Activated CD4-positive, alpha-beta T cell treated with anti-CD3 and anti-CD28 coated beads, Interleukin-2, amount 10 ng/mL, durations not matched to agents 24 days and 14 days (primary cell): ENCODE measurements at places on chromosomes 2 and 18. TPM values are rescaled to one million over a fixed set of nuclear protein-coding genes. Genes with fewer than 3 reads are reported as not detected.

The PAX3 gene
- not detected in 2 replicates for total RNA-seq

The ZNF804A gene
- total RNA-seq: not detected in 2 replicates

The TTN gene
- total RNA-seq: 2.8 and 2.9 TPM in 2 replicates

DNA sequence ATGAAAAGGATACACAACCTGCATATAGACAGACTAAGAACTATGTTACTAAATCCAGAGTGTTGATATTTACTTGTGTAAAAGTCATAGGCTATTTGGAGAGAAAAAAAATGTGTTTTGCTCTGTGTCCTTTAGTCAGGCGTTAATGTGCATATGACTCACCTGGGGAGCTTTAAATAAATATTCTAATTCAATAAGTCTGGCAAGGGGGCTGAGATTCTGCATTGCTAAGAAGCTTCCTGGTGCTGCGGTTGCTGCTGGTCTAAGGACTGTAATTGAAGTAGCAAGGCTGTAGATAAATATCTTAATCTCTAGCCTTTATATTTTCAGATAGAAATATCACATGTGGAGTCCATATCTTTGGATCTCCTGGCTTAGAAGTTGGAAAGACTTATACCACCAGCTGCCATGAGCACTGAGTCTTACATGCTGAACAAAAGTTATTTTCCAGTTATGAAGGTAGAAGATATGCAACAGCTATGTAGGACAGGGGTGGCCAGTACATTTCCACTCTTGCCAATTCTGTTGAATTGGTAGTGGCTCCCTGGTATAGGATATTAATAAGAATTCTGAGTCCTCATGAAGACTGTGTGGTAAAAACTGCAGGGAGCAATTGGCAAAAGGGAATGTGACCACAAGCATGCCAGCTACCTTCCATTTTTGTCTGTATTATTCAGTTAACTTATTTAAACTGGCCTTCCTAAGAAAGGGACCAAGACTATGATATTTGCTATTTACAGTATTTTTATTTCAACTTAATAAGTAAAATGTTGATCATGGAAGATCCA, 4.8 kb downstream of the SPAG16 start:
- no peak for DNase-seq

DNA sequence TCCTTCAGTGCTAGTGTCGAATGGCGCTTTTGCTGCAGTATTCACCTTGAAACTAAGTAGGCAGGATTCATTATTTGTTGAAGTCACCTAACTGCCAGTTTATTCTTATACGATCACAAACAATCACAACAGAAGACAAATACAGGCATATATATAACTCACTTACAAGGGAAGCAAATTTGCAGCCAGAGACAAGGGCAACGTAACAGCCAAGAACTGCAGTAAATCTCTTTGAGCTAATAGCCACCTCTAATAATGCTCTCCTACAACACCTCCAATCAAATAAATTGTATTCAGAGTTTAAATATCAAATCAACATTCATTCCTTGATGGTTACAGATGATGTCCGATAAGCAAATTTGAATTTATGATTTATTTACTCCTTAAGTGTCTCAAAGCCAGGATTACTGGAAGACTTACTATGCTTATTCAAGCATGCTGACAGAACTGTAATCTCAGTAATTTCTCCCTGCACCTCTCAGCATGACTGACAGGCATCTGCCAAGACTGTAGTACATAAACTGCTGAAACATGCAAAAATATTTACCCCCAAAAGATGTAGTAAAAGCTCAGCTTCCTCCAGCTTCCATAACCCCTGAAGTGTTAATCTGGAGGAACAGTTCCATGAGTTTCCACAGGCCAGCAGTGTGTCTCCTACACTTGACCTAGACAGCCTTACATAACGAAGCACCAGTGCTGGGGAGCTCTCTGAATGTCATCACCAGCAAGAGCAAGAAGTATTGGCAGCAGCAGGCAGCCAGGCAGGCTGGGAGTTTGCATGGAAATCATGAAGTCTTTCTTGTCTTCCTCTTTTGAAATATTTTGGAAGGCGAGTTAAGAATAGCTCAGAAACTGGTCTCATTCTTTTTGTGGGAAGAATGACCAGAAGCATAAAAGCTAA, 20.9 kb upstream of the SCN1A start:
- no peak for DNase-seq

DNA sequence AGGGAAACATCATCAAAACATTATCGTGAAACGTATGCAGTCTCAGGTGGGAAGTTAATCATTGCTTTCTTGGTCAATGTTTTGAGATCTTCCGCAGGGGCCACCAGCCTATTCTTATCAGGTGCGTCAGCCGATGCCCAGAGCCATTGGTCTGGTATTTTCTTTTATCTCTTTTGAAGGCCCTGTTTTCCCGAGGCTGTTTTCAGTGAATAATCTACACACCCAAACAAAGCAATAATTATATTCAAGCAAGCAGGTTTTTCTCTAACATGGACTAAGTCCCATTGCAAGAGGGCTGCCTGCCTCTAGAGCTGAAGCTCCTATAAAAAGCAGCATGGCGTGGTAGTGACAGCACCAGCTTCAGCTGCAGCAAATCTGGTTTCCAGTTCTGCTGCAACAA, 430.0 kb upstream of the ID2 start:
- DNase-seq: no peak

GRCh38 chr2:142536492-142536891, 341.0 kb upstream of the KYNU start:
- DNase-seq: no peak

GRCh38 chr2:8133913-8134472, 547.9 kb upstream of the ID2 start:
- DNase-seq: no peak
